ENCODE measurements at places on chromosomes 7 and 10. TPM values are rescaled to one million over a fixed set of nuclear protein-coding genes. Genes with fewer than 3 reads are reported as not detected.

IKZF1 gene
- 0.28 TPM for total RNA-seq

VSTM2A gene
- not detected for total RNA-seq

DNA sequence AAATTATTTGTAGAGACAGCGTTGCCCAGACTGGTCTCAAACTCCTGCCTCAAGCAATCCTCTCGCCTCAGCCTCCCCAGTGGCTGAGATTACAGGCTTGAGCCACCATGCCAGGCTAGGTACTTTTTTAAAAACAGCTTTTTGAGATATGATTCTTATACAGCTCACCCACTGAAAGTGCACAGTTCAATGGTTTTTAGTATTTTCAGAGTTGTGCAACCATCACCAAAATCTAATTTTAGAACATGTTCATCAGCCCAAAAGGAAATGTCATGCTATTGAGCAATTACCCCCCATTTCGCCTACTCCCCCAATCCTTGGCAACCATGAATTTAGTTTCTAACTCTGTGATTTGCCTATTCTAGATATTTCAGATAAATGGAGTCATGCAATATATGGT lies 73.7 kb downstream of the EVX1 start:
- DNase-seq: no peak

NRG3 gene
- 35.3 TPM for total RNA-seq

GRCh38 chr7:99005776-99006175 lies 127.4 kb downstream of the TRRAP start:
- no peak for DNase-seq

DNA sequence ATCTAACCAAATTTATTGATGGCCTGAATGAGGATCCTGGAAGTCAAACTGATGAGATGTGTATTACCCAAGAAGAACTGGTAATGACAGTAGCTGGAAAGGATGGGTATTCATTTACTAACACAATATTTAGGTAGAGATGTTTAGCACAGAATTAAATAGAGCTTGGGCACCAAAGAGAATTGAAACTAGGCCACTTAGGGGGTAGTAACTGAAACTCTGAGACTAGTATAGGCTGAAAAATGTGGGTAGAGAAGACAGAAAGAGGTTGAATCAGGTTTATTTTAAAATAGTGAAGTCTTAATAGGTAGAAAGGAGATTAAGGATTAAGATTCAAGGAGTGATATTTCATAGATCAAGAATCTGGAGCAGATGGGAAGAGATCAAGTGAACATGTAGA lies 155.8 kb downstream of the MLLT10 start:
- DNase-seq: no peak

GRCh38 chr7:51286401-51286800 lies 30.2 kb downstream of the COBL start:
- DNase-seq: no peak

DNA sequence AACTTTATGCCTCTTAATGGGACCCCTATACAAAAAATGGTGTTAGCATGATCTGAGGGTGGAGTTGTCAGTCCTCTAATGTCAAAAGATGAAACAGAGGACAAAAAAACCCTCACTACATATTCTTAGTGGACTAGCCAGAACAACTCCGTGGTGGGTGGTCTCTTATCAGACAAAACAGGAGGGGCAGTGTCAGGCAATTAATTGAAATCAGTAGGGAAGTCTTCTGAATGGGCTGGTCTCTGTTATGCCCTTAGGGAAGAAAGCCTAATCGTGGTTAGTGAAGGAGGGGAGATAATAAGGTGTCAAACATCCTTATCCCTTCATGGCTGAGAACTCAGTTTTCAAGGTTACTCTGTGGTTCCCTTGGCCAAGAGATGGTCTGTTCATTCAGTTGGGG lies 909.4 kb downstream of the GRID1 start:
- DNase-seq: no peak

DNA sequence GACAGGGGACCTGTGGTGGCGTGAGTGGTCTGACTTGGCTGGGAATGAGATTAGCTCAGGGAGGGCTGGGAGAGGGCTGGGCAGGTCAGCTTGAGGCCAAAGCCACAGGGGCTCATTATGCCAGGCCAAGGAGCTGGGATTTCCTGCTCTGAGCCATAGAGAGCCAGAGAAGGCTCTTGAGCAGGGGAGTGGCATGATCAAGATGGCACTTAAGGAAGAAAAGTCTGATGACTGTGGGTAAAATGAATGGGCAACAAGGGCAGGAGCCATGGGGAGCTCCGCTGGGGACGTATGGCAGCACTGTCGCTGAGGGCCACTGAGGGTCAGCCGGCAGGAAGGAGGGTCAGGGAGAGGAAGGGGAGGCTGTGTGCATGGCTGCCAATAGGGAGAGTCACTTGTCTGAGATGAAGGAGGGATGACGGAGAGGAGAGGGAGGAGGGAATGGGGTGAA lies 5.8 kb downstream of the ANTXRL start:
- DNase-seq: no peak

GRCh38 chr7:130379019-130379418 lies 1.3 kb upstream of the CPA1 start:
- DNase-seq: no peak

All from Calu3 (cell line).